Activated T-helper 2 cell treated with anti-CD3 and anti-CD28 coated beads, Interferon-gamma antibody, Interleukin-2, Interleukin-4, amounts not matched to agents 10 μg/mL and 5 μg/mL and 100 μg/mL, durations not matched to agents 14 hours and 24 hours and 36 hours (primary cell): ENCODE measurements at places on chromosomes 12 and 14. TPM values are rescaled to one million over a fixed set of nuclear protein-coding genes. Genes with fewer than 3 reads are reported as not detected.

Gene WDR89
- 25.5 and 25.9 TPM in 2 replicates for total RNA-seq

DNA sequence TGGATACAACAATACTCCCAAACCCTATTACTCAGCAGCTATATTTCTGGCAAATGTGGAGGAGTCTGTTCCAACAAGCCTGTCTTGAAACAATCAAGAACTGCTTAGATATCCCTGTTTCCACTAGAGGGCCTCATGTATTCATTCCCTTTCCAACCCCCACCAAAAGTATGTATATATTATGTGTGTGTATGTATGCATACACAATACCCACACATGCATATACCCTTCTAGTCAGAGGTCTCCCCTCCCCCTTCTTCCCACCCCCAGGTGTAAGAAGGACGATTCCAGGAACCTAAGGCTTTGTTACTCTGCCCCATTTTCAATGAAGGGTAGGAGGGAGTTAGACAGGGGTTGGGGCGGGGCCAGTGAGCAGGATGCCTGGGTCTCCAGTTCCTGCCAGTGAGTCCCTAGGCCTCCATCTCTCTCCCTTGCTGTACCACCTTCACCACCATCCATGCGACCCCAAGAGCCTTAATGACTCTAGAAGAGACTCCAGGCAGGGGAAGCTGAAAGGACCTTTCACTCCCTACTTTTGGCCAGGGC is at the start of gene DGKA:
Gene DGKA (plus strand): TSS at position 392 of the 546 bp plus-strand sequence. CDS start 5,342 bp downstream, outside the sequence.
- peak; percentile 71 for DNase-seq

Gene TRHDE
- total RNA-seq: not detected in 2 replicates

GRCh38 chr14:66022526-66022925 is 463.6 kb upstream of the CCDC196 start:
- no peak for DNase-seq

GRCh38 chr14:61089126-61089750 is 108.2 kb downstream of the SLC38A6 start:
- no peak for DNase-seq

DNA sequence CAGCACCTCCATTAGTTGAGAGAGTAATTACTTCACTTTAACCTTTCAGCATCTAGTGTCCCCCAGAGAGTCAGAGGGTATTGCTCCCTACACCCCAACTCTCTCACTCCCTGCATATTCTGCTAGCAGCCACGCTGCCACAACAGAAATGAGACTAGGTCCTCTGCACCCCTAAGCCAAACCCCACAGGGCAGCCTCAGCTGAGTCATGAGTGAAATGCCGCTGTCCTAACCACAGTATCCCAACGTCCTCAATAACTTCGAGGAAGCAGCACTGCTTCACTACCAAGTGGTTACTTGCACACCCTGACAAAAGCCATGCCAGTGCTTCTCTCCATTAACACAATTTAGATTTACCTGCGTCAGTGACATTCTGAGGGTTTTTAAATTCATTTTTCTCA is 6.9 kb upstream of the LYZ start:
- no peak for DNase-seq

DNA sequence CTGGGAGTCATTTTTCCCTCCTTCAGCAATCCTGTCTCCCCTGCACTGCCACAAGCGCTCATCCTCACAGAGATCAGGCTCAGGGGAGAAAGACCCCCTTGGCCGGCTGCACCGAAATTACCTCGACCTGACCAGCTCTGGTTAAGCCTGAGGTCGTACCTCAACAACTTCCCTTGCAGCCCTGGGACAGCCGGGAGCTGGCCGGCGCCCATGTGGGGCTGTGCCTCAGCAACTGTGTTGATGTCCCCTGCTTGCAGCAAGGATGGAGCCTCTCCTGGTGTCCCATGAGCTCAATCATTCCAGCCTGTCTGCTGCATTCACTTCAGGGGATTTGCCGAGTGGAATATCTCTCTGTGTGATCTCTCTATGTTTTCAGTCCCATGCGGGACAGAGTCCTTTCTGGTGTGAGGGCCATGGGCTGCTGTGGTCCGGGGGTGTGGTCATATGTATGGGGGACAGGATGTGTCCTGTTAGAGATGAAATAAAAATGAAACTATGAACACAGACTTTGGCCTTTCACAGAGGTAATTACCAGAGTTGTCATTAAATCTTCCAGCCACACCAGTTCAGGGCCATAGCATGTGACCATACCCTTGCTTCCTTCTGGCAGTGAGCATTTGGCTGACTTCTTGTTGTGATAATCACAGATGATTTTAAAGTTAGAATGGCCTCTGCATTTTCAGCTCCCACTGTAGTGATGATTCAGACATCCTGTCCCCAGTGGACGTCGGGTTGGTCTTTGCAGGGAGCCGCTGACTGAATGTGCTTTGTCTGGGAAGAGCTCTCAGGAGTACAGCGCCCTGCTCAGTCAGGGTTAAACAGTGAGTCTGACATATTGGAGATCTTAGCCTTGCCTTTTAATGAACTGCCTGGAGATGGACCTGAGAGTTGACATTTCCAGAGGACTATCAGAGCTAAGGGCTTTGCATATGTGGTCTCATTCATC is 405.9 kb downstream of the AACS start:
- DNase-seq: no peak

GRCh38 chr14:47541662-47542061 is 133.7 kb downstream of the MDGA2 start:
- DNase-seq: no peak

Gene PTPRO
- total RNA-seq: 0.41 TPM in 1 of 2 replicates, not detected in the other

Gene ST8SIA1
- total RNA-seq: 0.39 and 1.3 TPM in 2 replicates

Gene STYK1
- not detected in 2 replicates for total RNA-seq

Gene NELL2
- total RNA-seq: 7.7 and 10.2 TPM in 2 replicates

Gene LIN7A
- 0.48 and 0.68 TPM in 2 replicates for total RNA-seq

- no peak for DNase-seq
Measured at GRCh38 chr12:52266514-52266913, 7.9 kb upstream of the KRT86 start.

- DNase-seq: no peak
Measured at GRCh38 chr14:52900731-52901130, 50.1 kb downstream of the FERMT2 start.

Gene KLHL28
- total RNA-seq: 17.3 and 17.4 TPM in 2 replicates

- DNase-seq: no peak
Measured at GRCh38 chr14:20204721-20205120, 14.0 kb downstream of the OR11G2 start.

DNA sequence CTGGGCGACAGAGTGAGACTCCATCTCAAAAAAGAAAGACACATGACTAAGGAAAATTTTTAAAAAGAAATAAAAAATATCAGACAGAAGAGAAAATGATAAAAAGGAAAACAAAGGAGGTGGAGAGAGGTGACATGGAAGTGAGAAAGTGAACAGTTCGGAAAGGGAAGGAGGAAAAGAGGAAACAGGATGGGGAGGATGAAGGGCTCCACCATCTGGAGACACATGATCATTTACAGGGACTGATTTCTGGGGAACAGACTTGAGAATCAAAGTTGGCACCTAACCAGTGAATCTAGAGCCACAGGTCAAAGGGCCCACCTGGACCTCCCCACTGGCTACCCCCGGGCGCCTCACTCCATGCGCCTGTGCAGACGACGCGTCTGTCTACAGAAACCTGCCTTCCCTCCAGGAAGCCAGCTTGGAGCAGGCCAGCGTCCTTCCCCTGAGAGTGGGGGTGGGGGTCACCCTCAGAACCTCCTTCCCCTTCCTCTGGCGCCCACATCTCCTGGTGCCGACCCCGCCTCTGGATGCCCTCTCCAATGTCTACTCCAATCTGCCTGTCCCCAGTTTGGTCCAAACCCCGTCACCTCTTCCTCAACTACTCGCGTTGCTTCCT is 60.5 kb downstream of the AMN start:
- DNase-seq: no peak

Gene PTPRQ
- not detected in 2 replicates for total RNA-seq

DNA sequence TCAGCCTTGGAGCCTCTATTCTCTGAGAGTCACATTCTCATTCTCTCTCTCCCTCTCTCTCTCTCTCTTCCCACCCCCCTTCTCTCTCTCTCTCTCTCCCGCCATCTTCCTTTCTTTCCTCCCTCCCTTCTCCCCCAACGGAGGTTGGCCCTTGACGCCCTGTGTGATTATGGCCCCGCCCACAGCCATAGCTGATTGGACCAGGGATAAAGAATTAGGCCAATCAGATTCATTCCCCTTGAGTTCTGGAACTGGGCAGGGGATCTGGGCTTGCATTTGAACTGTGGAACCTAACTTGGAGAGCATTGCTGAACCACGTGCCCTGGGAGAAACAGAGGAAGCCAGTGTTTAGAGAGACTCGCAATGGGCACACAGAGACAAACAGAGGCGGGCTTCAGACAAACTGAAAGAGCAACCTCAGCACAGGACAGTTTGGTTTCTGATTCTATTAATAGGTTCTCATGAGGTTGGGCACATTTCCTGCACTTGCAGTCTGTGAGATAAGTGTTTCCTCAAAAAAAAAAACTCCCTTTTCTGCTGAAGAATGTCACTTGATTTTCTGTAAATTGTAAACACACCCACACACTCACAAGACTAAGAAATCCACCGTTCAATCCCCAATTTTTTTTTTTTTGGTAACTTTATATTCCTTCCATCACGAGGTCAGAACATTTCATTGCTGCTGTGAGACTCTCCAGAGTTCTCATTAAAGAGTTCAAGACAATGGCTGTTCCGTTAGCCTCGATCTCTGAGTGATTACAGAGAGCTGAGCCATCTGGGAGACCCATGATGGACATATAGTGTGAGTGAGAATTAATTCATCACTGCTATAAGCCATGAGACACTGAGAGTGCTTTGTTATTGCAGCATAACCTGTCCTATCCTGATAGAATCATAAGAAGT is 3.5 kb upstream of the P2RX7 start:
- DNase-seq: peak; percentile 83

GRCh38 chr14:49966304-49966809 is 73.5 kb downstream of the ARF6 start:
- no peak for DNase-seq

GRCh38 chr12:92065639-92066038 is 80.0 kb downstream of the BTG1 start:
- no peak for DNase-seq

DNA sequence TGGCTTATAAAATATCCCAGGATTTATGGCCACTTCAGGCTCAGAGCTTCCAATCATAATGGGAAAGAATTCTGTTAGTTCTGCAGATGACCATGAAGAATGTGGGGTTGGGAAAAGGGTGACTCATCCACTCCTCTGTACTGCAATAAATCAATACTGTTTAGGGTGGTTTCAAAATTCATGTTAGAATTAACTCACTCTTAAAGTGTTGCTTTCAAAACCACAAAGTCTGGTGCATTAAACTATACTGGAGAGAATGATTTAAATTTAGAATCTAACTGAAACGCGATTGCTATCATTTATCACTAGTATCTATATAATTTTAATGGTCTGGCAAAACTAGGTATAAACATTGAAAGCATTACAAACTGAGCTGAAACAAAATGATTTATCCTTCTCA is 798 bp downstream of the CCDC198 start:
- DNase-seq: no peak

Gene MANSC4
- not detected in 2 replicates for total RNA-seq

DNA sequence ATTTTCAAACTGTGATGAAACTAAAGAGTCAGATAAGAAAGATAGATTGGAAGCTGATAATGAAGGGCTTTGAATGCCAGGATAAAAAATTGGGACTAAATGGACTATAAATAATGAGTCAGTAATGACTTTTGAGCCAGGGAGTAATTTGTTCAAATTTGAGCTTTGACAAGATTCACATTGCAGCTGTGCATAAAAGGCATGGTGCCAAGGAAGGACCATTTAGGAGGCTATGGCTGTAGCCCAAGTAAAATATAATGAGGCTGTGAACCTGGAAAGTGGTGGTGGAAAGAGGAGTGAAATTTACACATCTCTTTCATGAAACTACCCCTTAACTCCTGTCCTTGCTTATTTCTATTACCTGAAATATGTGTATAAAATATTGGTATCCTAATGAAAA is 218.5 kb downstream of the SLC6A15 start:
- no peak for DNase-seq
